Large intestine (tissue), 12 donors: ENCODE measurements at places on chromosomes 12 and 14. TPM values are rescaled to one million over a fixed set of nuclear protein-coding genes. Genes with fewer than 3 reads are reported as not detected.
A peak's percentile ranks its signal among the peaks of the same experiment; 100 is the strongest.

DNA sequence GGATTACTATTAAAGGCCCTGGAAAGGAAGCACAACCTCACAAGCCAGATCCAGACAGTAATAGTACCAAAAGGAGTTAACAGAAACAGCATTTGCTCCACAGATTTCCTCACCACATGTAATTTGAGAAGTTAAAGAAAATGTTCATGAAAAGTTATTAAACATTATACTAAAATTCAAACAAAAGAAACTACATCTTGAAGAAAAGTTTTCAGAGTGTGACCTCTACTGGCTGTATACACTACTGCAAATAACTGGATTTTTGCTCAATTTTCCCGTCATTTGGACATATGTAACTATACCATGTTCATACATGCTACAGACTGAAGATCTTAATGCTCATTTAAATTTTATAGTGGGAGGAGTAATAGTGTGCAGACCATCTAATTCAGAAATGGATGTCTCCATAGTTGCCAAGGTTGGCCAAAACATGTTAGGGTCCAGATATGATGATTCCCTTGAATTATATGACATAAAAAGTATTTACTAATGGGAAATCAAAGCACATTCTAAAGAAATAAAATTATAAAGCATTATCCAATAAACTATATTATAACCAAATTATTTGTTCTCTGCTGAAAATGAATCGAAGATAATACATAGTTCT, 5.6 kb downstream of the KRR1 start:
- DNase-seq = no peak

- DNase-seq = no peak
Measured at GRCh38 chr14:101704140-101704539, 57.4 kb upstream of the PPP2R5C start.

DNA sequence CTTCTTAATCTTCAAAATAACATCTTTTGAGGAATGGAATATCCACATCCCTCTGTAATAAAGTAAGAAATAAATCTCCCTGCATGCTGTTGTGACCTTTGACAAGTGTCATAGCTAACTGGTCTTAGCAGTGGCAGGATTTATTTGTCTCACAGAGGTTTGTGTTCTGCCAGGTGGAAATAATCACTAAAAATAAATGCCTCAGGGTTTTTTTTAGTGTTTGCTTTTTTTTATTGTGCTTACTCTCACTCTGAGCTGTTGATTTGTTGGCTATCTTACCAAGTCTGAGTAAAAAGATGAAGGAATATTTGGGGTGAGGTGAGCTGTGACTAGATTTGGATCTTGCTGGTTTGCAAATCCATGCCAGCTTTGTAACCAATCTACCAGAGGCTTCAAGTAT, 285.4 kb downstream of the ALG10B start:
- DNase-seq = no peak

- DNase-seq = no peak
Measured at GRCh38 chr12:83465632-83466031, 778.9 kb downstream of the TMTC2 start.

The PTHLH gene
- 0.60 TPM for polyA plus RNA-seq

DNA sequence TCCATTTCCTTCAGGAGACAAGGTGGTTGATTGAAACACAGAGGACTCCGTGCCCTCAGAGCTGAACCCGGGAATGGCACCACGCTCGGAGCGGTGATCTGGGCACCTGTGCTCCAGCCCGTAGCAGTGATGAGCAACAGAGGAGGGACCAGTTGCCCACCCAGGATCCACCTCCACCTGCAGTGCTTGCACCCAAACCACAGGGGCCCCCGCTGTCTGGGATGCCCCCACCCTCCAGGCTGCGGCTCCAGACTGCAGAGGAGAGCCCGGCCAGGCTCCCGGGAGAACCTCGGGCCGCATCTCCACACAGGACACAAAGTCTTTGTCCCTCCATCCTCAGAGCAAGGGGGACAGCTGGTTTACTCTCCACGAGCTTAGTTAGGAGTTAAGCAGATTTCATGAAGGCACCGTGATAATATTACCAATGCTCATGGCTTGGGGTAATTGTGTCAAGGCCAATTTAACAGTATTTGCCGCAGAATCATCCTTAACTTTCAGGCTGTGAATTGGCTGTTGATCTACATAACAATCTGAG, 100.6 kb downstream of the TNFAIP2 start:
- DNase-seq = no peak

DNA sequence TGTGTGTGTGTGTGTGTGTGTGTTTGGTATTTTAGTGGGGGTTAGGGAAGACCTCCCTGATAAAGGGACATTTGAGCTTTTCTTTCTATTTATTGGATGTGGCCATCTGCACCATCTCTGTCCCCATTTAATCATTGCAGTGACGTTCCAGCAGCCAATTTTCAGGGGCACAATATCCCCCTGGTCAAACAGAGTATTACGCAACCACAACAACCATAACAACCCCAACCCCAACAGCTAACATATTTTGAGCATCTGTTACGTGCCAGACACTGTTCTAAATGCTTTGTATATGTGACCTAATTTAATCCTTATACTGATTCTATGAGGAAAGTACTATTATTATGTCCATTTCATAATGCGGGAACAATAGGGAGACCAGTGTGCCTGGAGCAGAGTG, 87.4 kb downstream of the TTC8 start:
- no peak for DNase-seq

DNA sequence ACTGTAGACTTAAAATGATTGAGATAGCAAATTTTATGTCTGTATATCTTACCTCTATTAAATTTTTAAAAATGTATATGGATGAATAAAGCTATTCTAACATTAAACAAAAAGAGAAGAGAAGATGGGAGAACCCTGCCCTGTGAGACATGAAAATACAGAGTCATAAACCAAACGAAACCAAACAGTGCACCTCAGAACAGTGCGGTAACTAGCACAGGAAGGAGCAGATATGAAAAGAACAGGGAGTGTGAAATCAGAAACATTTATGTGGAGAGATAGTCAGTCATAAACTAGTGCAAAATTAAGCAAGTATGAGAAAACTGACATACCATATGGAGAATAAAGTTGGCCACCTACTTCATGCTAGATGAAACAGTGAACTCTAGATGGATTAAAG, 135.1 kb downstream of the ERC1 start:
- DNase-seq = no peak

DNA sequence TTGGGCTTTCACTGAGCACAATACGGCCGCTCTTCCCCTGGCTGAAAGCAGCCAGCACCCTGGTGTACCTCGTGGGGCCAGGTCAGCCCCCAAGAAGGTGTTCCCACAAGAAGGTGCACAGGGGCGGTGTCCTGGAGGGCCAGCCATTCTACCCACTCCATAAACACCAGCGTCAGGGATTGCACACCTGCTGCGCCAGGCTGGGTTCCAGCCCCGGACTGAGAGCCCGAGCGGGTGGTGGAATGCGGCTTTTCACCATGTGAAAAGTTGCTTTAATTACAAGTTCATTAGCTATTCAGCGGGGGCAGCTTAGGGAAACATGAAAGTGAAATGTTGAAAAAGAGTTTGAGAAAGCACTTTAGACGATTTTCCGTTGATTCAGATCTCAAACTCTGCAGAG, 17.5 kb upstream of the MMP17 start:
- no peak for DNase-seq

- no peak for DNase-seq
Measured at GRCh38 chr12:87311206-87311605, 718.0 kb downstream of the C12orf50 start.

DNA sequence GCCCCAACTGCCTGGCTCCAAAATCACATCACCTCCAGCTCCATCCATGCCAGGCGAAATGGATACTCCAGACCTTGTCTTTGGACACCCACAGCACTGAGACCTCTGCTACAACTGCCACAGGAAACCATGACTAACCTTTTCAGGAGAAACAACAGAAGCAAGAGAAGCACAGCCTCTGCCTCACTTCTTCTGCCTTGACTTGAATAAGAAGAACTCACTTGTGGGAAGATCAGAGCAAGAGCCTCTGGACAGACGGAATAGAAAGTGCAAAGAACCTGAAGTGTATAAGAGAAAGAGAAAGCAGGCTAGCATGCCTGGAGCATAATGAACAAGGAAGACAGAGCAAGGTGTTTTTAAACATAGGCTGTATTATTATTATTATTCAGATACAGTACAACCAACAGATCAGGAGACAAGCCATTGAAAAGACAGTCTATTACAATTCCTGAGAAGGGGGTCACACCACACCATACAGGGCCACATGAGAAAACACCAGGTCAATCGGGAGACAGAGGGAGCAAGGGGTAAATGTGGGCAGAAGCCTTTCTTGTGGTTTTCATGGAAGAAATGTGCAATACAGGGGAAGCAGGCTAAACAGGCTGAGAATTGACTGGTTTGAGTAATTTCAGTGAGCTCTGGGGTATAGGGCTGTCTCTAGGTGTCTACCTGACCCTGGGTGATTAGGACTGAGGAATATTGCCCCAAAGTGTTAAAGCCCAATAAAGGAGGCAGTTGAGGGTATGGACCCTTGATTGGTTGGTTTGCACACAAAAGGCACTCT, 7.4 kb upstream of the OR10P1 start:
- DNase-seq = no peak

- DNase-seq = no peak
Measured at GRCh38 chr12:76588881-76589565, 29.5 kb upstream of the OSBPL8 start.

The B4GALNT3 gene
- 5.9 TPM for polyA plus RNA-seq

The PZP gene
- polyA plus RNA-seq = 0.24 TPM

The ANG gene
- 43.6 TPM for polyA plus RNA-seq

The PTGDR gene
- polyA plus RNA-seq = 1.5 TPM

DNA sequence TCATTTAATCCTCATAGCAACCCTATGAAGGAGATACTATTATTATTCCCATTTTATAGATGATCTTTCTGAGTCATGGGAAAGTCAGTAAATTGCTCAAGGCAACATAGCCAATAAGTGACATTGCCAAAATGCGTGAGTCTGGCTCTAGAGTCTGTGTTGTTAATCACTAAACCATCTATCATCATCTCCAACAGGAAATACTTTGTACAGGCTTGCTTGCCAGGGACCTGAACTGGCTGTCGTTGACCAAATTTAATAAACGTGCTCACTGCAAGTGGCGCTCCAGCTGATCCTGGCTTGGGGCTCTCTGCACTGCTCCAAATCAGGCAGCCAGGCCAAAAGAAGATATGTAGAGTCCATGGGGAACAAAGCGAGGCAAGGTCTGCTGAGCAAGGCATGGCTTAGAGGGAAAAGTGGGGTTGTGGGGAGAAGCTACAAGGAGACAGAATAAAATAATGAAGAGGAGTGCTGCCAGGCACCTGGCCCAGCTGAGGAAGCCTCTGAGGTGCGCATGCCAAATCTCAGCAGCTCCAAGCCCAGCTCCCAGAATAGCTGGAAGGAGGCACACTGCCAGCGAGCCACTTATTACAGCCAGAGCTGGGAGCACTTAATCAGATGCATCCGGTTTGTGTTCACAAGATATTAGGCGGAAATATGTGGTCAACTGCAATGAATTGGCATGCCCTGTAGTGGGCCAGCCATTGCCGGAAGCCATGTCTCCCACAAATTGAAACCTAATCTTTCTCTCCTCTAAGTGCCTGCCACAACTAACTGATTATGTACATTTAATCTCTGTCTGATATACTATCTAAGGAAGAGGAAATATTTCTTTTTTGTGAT, 43.3 kb upstream of the PTPRO start:
- peak; percentile 8 for DNase-seq

The FAM161B gene
- 4.9 TPM for polyA plus RNA-seq

GRCh38 chr12:122681814-122682213, 21.3 kb downstream of the HCAR2 start:
- DNase-seq = no peak
